ENCODE measurements at places on chromosomes 4 and X. TPM values are rescaled to one million over a fixed set of nuclear protein-coding genes. Genes with fewer than 3 reads are reported as not detected.

DNA sequence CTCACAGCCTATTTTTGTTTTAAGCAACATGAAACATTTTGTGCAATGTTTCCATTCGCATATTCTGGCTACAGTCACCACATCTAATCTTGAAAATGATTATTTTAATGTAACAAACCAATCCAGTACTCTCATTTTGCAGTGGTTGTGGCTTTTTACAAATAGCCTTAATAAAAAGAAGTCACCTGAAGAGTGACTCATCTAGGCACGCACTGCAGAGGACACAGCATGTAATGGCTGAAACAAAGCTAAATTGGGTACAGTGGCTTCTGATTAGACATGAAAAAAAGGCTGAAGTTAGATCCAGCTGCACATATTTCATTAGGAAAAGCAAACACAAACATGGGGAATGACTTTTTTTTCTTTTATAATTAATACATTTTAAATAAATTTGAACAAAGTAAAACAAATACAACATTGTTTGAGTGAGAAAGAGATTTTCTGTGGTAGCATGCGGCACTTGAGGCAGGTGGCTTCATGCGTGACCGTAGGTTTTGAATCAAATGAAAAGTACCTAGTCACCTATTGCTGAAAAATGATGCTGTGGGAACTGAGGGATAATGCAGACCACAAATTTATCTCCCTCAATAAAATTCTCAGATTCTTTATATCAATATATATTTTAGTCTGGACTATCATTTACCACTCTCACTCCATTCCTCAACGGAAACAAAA, 240.8 kb upstream of the DDX53 start:
- DNase-seq: no peak

DNA sequence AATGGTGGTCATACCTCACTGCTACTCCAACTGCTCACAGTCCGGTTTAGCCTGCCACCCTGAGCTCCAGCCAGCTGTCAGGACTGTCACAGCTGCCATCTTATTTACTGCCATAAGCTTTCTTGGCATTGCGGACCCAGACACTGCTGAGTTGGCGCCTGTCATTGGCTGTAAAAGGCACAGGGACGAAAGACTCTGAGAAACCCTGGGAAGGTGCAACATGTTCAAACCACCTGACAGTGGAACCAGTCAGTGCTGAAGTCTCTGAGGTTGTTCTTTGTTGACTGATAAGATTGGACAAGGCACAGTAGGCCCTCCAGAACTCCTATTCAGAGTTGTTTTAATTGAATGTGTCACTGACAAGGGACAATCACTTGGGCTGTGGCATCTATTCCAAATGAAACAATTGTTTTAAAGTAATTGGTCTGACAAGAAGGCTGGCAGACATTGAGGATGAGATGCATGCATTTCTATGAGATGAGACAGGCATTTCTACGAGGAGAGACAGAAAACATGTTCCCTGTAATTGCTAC, 927.8 kb downstream of the STPG2 start:
- no peak for DNase-seq

DNA sequence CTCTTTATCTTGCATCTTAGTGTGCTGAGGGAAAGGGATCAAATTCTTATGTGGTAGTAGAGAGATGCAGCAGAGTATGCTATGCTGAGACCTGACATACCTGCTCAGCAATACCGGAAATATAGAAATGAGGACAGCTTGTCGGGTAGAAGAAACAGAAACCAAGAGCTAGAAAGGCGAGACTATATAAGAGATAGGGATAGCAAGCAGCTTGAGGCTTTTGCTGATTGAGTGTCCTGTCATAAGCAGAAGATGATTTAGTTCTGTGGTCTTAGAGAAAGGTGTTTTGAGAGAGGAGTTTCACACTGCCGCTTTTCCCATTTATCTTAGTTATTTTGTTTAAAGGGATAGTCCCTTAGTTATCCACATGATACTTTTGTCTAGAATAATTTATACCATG, 31.7 kb downstream of the USP9X start:
- no peak for DNase-seq

DNA sequence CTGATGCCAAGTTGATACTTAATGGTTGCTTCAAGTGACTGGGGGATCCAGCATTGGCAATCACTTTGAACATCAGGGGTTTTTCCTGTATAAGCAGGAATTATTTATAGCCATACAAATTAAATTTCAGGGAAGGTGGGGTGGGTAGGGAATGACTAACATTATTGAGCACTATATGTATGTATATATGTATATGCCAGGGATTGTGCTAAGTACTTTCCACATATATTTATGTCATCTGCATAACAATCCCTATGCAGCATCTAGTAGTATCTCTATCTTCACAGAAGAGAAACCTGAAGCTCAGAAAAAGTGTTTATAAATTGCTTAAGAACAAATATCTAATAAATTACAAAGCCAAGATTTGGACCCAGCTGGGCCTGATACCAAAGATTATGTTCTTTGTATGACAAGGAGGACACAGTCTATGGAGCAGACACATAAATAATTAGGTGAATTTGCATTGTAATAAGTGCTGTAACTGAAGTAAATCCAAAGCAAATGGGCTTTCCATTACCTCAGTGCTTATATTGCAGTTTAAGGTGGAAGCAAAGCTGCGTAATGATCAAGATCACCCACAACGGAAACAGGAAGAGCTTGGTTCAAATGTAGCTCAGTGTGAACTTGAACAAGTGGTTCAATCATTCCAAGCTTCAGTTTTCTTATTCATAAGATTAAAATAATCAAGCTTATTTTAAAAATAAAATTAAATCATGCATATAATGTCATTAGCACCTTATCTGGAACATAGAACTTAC, 18.9 kb upstream of the RASGEF1B start:
- DNase-seq: no peak

DNA sequence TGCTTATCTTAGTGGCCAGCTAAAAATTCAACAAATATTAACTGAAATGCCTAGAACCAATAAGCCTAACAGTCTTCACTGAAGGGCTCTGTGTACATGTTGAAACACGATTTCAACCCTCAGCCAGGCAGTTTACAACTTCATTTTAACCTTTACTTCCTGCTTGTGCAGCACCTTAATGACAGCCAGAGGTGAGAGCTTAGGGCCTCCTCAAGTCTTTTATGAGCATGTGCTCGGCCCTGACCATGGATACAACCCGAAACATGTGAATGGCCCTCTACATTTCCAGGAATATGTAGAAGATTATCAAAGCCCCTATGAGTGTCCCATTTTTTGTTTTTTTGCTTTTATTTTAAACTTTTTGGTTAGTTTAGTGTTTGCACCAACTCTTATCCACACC, 88.3 kb downstream of the MSN start:
- DNase-seq: no peak

- DNase-seq: no peak
Observed at GRCh38 chr4:56106180-56107147, 157.7 kb downstream of the CEP135 start.

GRCh38 chr4:5478169-5478568, 230.2 kb downstream of the EVC2 start:
- DNase-seq: no peak

DNA sequence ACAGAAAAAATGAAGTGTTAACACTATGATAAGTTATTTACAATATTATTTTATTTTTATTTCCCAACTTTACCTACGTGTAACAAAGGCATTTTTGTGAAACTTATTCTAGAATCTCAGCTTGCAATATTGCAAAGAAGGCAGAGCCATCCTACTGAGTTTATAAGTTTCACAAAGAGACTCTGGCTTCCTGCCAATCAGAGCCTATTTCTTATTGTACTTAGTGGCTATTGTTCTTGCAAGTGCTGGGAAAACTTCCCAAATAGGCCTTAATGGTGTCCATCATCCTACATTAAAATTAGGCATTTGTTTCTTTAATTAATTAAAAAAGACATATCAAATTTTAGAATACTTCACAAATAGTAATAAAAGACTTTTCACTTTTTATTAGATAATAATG, 233.2 kb downstream of the EPHA5 start:
- DNase-seq: no peak

DNA sequence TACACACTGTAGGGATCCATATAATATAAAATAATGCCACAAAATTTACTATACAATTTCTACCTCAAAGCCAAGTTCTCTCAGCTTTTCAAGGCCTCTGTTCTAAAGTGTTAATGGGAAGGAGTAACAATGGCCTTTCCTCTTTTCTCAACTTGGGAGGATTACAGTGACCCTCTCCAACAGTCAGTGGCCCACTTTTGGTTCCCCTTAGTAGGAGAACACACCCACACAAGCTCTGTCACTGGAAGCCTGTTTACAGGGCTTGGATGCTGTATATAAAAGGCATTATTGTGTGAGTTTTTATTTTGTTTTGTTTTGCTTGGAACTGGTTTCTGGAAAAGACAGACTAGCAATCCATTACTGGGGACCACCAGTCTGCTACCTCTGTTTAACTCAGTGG, 1.8 kb downstream of the ARHGEF6 start:
- DNase-seq: no peak

Gene PDGFRA
- under 0.01 TPM for total RNA-seq

DNA sequence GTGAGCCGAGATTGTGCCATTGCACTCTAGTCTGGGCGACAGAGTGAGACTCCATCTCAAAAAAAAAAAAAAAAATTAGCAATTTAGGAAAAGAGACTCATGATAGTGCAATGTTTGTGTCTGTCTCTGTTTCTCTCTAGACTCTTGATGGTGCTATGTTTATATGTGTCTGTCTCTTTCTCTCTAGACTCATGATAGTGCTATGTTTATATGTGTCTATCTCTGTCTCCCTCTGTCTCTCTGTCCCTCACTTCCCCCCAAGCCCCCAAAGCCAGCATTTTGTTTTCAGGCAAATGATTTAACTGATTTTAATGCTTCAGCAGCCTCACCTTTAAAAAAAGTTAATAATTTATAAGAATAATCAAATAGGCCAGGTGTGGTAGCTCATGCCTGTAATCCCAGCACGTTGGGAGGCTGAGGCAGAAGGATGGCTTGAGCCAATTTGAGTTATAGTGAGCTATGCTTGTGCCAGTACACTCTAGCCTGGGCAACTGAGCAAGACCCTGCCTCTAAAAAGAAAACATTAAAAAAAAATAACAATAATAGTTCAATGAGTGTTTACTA, 6.9 kb downstream of the MOB1B start:
- no peak for DNase-seq

Data from hematopoietic multipotent progenitor cell (in vitro differentiated cells).